ENCODE measurements at places on chromosomes 4 and X. TPM values are rescaled to one million over a fixed set of nuclear protein-coding genes. Genes with fewer than 3 reads are reported as not detected.

DNA sequence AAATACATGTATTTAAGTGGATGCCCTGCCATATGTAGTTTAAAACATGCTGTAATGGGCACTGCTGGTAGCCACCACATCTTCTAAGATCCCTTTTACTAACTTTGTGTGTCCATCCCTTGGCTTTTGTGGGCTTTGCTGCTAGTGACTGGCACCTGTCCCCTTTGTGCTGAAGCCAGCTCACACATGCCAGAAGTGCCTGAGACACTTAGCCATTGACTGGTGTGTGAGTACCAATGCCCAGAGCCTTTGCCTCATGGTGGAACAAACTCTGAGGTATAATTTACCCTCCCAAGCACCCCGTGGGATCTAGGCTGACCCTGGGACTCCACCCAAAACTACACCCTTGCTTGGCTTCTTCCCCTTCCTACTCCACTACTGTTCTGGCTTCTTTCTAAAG is 33.0 kb downstream of the ARHGAP6 start:
- DNase-seq, result no peak

The WDR45 gene
- 56.6 TPM for total RNA-seq

DNA sequence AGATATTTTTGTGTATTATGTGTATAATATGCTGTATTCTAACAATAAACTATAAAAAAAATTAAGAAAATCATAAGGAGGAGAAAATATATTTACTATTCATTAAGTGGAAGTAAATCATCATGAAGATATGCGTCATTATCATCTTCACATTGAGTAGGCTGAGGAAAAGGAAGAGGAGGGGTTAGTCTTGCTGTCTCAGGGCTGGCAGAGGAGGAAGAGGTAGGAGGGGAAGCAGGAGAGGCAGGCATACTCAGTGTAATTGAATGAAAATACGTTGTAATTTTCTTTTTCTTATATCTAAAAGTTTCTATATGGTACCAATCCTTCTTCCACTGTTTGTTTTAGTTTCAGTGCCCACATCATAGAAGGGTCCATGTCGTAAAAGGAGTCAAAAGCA is 9.8 kb upstream of the TMEM185A start:
- DNase-seq, result no peak

The CSAG2 gene
- not detected for total RNA-seq

DNA sequence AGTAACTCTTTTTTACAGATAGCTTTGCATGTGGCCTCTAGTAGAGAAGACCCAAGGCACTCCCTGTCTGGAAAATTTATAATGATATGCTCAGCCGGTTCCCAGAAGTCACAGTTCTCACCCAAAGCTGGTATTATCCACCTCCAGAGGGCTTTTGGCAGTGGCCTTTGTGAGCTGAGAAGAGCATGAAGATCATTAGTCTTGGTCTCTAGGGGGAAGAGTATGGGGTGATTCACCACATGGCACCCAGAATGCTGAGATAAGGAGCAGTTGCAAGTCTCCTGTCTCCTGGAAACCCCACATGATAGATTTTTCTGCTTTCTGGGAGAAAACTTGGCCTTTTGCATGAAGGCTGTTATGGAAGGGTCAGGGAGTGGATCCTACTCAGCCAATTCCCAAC is 75.4 kb upstream of the PRPS1 start:
- no peak for DNase-seq

DNA sequence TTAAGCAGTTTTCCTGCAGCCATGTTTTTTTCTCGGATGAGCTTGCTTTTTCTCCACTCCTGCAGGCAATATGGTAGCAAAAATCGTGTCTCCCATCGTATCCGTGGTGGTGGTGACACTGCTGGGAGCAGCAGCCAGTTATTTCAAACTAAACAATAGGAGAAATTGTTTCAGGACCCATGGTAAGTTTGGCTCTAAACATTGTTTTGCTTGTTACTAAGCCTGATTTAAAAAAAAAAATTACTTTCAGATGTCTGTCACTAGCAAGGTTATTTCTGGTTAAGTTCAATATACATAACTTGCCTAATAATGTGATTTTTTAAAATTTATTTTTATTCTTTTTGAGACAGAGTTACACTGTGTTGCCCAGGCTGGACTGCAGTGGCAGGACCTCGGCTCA is 17.5 kb upstream of the GYG2 start:
- no peak for DNase-seq

The STPG2 gene
- 0.48 TPM for total RNA-seq

DNA sequence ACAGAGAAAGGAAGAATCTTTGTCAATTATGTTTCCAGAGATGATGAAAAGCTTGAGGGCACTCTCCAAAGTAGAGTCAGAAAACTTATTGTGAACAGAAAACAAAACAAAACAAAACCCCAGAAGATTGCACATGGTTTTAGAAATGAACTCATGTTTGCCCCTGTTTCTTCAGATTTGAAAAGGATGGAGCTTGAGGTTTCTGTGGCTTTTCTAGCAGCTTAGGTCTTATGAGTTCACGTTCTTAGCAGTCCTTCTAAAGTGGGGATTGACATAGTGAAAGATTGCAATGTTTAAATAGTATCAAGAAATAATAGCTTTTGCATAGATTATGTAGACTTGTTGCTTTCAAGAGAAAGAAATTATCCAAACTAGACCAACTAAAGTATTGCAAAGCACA is 421.8 kb downstream of the GBA3 start:
- DNase-seq, result no peak

GRCh38 chrX:739611-740010 is 109.0 kb downstream of the SHOX start:
- no peak for DNase-seq

The FGFBP2 gene
- not detected for total RNA-seq

DNA sequence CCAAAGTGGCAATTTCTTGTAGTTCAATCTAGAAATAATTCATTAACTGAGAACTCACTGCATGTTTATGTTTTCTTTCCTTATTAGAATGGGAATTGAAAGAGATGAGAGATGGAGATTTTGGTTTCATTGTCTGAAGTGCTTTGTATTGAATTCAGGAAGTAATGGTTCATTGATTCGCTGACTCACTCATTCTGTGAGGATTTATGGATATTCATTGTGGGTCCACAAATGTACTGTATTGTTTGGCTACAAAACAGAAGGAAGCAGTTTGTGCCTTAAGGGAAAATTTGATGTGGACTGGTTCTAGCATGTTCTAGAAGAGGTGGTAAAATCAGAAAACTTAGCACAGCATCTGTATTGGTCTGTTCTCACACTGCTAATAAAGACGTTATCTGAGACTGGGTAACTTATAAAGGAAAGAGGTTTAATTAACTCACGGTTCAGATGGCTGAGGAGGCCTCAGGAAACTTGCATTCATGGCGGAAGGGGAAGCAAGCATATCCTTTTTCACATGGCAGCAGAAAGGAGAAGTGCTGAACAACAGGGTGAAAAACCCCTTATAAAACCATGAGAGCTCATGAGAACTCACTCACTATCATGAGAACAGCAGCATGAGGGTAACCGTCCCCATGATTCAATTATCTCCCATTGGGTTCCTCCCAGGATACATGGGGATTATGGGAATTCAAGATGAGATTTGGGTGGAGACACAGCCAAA is 132.3 kb upstream of the VCX3A start:
- DNase-seq, result no peak

- DNase-seq, result no peak
Measured at GRCh38 chr4:84973856-84974255, 7.4 kb upstream of the WDFY3 start.

The NDNF gene
- total RNA-seq, result 28.1 TPM

DNA sequence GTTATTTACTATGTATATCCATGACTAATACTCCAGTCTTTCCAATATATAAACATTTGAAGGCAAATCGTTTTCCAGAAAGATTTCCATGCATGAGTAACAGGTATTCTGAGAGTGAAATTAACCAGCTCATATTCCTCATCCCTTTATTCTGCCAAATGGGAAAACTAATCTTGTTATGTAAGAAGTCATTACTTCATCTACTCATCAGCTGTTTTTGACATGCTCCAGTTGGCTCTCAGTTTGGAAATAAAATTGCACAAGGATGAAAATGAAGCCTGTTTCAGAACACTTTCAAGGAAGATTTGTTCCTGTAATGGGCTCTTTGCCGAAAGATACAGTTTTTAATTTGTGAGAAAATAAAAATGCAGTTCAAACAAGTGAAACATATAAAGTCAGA is 121.9 kb downstream of the KCTD8 start:
- no peak for DNase-seq

DNA sequence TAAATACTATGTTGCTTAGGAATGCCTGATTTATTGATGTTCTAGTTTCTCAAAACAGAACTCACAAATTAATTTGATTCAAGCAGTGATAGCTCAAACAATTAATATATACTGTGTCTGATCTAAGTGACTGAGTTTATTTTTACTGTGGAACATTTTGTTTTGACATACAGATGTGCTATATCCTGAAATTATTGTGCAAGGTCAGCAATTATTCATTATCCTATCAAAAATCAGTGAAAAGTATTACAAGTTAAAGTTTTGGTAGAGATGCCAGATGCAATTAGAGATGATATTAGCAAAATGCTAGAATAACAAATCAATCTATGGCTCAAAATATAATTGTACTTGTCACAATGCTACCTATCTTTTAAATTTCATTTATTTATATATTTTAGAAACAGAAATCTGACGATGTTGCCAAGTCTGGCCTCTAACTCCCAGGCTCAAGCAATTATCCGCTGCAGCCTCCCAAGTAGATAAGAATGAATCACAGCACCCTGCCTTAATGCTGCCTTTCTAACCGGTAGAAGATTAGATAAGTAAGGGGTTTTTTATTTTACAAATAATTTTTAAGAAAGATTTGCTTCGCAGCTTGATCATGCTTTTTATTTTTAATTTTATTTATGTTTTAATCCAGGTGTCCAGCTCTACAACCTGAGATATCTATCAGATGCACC is 825.5 kb upstream of the NDST4 start:
- DNase-seq, result no peak

DNA sequence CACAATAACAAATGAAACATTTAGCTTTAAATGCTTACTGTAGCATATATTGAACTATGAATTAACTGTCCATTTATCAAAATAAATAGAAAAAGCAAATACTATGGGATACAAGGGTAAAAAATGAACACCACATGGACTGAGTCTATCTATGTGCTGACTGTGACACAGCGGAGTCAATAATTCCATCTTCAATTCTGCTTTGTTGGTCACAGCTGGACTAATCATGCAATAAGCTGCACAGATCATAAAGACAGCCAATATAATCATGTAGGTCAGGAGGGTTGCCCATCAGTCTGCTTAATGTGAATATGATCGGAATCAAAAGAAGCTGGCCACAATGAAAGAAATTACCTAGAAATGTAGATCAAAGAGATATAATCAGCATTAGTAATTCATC is 95.7 kb upstream of the FAM47A start:
- no peak for DNase-seq

DNA sequence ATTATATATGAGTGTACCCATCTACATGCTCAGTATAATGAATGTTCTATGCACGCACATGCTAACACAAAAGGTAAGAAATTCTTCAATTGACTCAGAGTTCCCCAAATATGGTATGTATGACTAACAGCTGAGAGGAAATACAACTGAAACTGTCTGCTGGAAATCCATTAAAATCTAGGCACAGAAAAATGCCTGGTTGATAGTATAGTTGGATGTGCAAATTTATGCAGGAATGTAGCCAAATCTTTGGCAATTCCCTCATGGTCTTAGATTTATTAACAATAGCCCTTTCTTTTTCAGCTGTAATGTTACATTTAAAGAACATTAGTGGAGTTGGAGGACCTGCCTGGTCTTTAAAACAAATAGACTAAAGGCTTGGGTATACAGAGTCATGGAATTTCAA is 5.5 kb downstream of the CAMK2D start:
- DNase-seq, result no peak

GRCh38 chr4:68874507-68874906 is 58.7 kb downstream of the UGT2B10 start:
- DNase-seq, result no peak

The RNF175 gene
- total RNA-seq, result not detected

The MGAT4D gene
- not detected for total RNA-seq

DNA sequence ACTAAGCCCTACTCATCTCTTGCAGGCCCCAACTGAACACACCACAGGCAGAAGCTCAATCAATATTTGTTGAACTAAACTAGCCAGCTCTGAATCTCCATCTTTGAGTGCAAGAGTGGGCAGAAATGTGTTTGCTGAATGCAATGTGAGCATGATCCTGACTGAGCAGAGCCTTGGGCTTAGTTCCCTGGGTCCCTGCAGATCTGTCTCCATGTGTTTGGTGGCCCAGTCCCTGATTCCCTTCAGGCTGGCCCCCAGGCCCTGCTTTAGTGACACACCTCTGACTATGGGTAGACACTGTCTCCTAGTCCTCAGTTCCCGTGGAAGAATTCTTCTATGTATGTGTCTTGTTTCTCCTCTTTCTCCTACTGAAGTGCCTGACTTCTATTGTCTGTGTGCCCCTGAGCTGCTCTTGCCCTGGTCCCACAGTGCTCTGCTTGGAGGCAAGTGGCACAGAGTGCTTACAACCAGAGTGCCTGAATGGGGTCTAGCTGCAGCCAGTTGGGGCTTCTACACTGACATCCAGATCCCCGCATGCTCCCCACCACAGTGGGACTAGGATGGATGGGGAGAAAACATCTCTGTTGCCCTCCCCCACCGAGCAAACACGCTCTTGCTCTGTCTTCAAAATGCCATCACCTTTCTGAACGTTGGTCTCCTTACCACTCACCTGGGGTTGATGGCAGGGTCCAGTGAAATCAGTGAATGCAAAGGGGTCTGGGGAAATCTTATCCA is 9.3 kb downstream of the PJA1 start:
- DNase-seq, result no peak

The XAGE2 gene
- not detected for total RNA-seq

DNA sequence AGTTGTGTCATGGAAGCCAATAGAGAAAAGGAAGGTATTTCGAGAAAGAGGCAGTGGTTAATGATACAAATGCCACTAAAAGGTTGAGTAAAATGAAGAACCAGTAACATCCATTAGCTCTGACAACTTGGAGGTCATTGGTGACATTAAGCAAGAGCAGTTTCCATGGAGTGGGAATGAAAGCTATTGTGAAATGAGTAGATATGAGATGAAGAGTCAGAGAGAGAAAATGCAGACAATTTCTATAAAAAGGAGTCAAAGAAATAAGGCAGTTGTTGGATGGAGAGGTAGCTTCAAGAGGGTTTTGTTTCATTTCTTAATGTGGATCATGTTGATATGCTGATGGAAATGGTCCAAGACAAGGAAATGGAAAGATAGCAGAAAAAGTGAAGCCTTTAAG is 9.6 kb upstream of the AMTN start:
- DNase-seq, result no peak

GRCh38 chr4:81625422-81626417 is 154.0 kb upstream of the RASGEF1B start:
- no peak for DNase-seq

DNA sequence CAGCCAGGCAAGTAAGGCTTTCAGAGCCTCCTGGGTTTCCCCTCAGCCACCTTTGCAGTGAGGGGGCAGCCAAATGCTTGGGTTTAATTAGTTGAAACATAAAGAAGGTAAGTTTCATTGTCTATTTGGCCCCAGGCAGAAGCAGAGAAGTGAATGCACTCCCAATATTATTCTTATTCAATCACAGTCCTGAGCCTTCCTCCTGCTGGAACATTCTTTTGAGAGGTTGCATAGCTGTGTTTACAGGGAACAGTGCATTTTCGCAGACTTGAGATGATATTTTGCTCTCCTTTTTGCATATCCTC is 13.9 kb downstream of the SLC2A9 start:
- DNase-seq, result no peak

The DCLK2 gene
- total RNA-seq, result 7.2 TPM

Measured in ovary (tissue), 10 donors.